ENCODE measurements at places on chromosomes 7 and 10.

- no peak for DNase-seq
These were observed 149.8 kb downstream of the NSUN6 start for GRCh38 chr10:18501629-18502028.

DNA sequence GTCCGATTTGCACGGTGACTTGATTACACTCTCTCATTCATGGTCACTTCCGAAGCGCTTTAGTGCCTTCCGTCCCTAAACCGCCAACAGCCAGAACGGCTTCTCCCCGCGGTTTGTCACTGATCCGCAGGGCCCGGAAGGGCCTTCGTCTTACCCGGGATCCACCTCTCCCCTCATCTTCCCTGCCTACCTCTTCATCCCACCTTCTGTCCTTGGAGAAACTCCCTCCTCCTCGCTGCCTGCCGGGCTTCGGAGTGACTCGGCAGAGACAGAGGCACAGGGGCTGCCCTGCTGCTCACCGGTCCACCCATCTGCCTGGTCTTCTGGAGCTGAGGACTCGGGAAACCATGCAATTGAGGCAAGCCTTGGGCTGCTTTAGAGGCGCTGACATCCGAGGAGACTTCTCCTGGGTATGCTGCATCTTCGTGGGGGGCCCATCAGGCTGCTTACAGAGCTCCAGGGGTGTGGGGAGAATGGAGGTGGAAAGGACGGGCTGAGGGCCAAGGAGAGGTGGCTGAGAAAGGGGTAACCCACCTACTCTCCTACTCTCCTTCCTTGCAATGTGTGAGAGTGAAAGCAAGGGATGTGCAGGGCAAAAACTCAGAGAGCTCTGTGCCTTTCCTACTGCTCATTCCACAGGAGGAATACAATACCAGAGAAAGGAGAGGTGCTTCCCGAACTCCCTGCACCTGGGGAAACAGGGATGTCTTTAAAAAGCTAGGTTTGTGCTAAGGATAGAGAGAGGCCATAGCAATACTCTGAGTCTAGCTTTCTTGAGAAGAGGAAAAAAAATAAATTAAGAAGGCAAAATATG lies 1.0 kb upstream of the HOXA11 start:
- no peak for DNase-seq

GRCh38 chr7:32020551-32021159 lies 49.6 kb downstream of the PDE1C start:
- no peak for DNase-seq

- DNase-seq, result no peak
These were observed 17.1 kb downstream of the GRID1 start for GRCh38 chr10:86349474-86349873.

DNA sequence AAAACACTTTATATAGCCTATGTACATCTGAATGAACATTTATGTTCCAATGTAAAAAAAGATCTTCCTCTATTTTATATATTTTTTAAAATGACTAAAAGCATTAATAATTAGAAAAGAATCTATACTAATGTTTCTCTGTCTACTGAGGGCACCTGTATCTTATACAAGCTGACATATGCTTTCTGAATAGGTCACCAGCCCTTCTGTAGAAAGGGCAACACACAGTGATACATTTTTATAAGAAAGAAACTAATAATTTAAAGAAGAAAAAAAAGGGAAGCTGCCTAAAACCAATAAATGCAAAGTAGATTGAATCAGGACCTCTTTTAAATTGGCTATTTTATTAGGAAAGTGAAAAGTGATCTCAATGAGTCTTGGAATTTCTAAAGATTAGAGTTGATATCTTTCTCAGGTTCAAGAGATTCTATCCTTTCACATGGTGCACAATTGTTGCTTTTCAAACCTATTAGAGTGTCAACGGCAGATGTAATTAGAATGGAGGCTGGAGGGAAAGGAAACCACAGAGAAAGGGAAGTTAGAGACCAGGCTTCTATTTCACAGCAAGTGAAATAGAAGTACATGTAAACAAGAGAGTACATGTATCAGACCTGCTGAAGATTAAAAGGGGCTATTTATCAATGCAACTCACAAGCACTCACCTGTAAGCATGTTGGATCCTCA lies 6.3 kb downstream of the MTPN start:
- DNase-seq, result no peak

GRCh38 chr10:130630135-130630534 lies 493.9 kb downstream of the GLRX3 start:
- DNase-seq, result no peak

DNA sequence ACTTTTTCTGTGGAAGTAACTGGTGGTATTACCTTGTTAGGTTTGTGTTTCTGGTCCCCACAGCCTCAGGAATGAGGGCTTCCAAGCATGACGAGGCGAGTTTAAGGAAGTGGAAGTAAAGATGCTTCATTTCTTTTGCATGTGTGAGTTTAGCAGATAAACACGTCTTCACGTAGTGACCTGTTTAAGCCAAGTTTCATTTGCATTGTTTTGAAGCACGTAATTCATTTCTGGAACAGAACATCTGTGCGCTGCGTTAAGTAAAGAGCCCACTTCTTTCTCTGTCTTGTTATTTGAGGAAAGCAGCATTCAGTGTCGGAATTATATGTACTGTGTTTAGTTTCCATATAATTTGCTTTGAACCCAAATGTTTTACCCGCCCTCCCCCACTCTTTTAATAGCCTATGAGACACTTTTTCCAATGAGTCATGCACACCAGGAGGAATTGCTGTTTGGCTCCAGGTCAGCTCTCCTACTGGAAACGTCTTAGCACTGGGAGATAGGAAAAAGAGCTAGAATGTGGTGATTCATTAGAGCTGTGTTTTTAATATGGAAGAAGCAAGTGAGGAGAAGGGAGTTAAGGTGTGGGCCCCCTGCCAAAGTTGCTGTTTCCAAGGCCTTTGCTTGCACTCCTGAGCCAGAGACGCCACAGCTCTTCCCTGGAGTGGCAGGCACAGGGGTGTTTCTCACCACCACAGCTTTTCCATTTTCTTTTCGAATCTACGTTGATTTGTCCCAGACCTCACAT lies 36.7 kb downstream of the BTBD16 start:
- DNase-seq, result no peak

GRCh38 chr10:96413151-96413787 lies 54.5 kb upstream of the OPALIN start:
- no peak for DNase-seq

DNA sequence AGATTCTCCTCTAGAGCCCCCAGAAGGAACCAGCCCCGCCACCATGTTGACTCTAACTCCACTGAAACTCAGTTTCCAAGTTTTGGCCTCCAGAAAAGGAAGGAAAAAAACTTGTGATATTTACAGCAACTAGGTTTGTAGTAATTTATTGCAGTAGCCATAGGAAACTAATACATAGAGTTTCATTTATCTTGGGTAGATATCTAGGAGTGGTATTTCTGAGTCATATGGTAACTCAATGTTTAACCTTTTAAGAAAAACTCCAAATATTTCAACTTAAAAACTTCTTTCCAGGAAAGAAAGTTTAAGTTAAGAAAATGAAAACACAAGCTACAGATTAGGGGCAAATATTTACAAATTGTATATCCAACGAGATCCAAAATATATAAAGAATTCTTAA lies 576.7 kb downstream of the KCNMA1 start:
- no peak for DNase-seq

- no peak for DNase-seq
These were observed 39.0 kb downstream of the FRMPD2 start for GRCh38 chr10:48235501-48235900.

GRCh38 chr7:86814661-86815379 lies 171.1 kb downstream of the GRM3 start:
- no peak for DNase-seq

DNA sequence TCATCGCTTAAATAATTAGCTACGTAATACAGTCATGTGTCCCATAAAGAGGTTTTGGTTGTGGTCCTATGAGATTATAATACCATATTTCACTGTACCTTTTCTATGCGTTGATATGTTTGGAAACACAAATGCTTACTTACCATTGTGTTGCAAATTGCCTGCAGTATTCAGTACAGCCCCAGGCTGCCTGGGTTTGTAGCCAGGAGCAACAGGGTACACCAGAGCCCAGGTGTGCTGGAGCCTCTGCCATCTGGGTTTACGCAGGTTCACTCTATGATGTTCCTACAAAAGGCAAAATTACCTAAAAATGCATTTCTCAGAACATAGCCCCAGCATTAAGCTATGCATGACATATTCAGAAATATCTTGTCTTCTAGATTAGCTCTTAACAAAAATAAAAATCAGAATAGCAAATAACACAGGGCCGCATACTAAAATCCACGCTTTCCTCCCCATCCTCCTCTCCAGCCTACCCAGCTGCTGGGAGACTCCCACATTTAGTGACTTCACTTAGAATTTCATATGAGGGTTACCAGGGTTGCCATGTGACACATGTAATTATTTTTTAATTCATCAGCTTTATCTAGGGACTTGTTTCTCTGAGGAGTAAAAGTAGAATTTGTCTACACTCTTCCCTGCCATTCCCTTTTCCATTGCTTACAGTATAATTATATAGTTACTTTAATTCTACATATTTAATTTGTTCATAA lies 559.0 kb upstream of the ADARB2 start:
- DNase-seq, result no peak

- DNase-seq, result no peak
These were observed 186.5 kb upstream of the GPR26 start for GRCh38 chr10:123479640-123480039.

DNA sequence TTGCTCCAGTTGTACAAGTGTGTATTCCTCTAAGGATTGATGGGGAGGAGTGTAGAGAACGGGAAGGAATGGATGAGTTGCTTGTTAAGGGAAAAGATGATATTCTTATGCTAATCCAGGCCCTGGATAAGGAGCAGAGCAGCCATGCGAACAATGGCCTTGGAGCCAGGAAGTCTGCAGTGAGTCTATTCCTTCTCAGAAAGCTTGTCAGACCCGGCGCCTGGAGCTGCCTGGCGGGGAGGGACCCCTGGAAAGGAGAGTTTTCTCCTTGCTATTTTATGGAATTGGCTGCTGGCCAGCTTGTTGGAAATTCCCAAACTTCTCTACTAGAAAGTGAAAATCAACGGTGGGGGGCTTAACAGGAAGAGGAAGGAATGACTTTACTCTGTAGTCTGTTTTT lies 89.1 kb downstream of the MMRN2 start:
- no peak for DNase-seq

DNA sequence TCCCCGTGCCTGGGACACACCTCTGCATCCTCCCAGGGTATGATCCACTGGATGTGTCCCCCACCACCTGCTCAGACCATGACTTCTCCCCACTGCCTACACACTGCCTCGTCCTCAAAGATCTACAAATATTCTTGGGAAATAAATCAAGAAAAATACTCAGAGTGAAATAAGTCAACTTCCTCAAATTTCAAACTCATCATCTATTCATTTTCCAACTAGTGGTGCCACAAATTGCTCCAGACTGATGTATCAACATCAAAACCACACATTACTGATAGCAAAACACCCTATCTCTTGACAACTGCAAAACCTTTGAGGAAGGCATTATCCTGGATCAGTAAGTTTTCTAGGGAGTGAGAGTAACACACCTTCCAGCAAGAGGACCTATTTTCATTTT lies 87.7 kb downstream of the GRB10 start:
- DNase-seq, result no peak

- DNase-seq, result no peak
These were observed 297.9 kb downstream of the DGKB start for GRCh38 chr7:14604606-14605005.

- no peak for DNase-seq
These were observed 11.8 kb downstream of the CALML3 start for GRCh38 chr10:5536486-5537081.

- DNase-seq, result no peak
These were observed 77.5 kb upstream of the STEAP1B start for GRCh38 chr7:22577470-22578001.

- no peak for DNase-seq
These were observed 25.9 kb upstream of the BICC1 start for GRCh38 chr10:58486821-58487220.

- DNase-seq, result no peak
These were observed 62.4 kb downstream of the ITGB8 start for GRCh38 chr7:20393021-20393610.

DNA sequence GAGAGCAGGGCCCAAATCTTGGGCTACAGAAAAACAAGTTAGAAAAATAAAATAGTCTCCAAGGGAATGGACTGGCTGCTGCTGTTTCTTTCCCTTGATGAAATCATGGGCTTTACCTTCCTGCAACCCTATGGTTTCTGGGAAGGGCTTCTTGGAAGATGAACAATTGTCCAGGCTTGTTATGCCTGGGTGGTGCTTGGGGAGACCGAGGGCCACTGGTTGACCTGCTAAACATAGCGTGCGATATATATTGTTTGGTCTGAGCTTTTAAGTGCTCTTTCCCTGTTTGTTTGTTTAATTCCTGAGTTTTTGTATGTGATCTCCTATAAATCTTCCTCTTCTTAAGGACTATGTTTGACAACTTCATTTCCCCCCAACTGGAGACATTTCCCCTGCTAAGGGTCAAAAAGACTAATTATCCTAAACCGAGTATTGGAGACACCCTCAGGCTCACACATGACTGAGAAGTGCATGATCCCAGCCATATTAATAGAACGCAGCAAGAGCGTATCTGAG lies 37.9 kb downstream of the SLC25A28 start:
- DNase-seq, result no peak

DNA sequence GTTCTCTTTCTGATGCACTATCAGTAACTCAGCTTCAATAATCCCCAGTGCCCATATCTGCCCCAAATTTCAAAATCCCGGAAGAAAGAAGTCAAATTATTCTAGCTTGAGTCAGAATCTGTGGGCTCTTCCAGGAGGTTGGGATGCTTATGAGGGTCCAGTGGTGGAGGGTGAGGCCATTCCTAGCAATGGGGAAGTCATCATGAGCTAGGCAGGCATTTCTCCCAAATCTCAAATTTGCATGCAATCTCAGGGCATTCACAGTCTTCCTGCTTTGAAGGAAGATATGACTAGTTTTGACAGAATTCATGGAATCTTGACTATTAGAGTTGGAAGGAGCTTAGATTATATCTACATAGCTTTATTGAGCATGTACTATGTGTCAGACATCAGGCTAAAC lies 164.3 kb upstream of the AGK start:
- no peak for DNase-seq

DNA sequence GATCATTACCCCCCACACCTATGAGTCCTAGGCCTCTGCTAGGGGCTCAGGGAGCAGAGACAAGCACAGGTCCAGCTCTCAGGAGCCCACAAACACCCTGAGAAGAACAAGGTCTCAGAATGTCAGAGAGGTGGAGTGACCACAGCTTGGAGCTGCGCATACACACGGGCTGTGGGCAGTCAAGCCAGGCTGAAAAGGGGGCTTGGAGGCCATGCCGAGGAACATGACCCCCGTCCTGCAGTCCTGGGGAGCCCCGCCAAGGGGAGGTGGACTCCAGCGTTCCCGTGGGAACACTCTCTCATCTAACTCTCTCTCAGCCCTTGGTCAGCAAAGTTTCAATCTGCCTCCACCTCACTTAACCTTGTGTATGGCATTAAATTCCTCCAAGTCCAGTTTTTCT lies 7.8 kb upstream of the MMP21 start:
- no peak for DNase-seq

GRCh38 chr10:28719789-28720436 lies 42.6 kb downstream of the BAMBI start:
- DNase-seq, result no peak

Measured in stimulated activated CD8-positive, alpha-beta memory T cell treated with anti-CD3 and anti-CD28 coated beads, Interleukin-7, amount 100 ng/mL, for 4 hours (primary cell).